ENCODE measurements at places on chromosomes 16 and 17. TPM values are rescaled to one million over a fixed set of nuclear protein-coding genes. Genes with fewer than 3 reads are reported as not detected.

GRCh38 chr17:6503641-6504195 lies 52.6 kb downstream of the PITPNM3 start:
- no peak for DNase-seq
- H3K27me3 ChIP-seq, result no peaks in the 10 kb centered on the region
- H3K27ac ChIP-seq, result no peak overlapping the region

- no peaks in the 10 kb centered on the region for H3K27me3 ChIP-seq
- no peaks in the 10 kb centered on the region for H3K4me1 ChIP-seq
- H3K27ac ChIP-seq, result no peak overlapping the region
- H3K36me3 ChIP-seq, result no peaks in the 10 kb centered on the region
- no peak for DNase-seq
Observed at GRCh38 chr16:10646581-10647263, 48.0 kb downstream of the TEKT5 start.

DNA sequence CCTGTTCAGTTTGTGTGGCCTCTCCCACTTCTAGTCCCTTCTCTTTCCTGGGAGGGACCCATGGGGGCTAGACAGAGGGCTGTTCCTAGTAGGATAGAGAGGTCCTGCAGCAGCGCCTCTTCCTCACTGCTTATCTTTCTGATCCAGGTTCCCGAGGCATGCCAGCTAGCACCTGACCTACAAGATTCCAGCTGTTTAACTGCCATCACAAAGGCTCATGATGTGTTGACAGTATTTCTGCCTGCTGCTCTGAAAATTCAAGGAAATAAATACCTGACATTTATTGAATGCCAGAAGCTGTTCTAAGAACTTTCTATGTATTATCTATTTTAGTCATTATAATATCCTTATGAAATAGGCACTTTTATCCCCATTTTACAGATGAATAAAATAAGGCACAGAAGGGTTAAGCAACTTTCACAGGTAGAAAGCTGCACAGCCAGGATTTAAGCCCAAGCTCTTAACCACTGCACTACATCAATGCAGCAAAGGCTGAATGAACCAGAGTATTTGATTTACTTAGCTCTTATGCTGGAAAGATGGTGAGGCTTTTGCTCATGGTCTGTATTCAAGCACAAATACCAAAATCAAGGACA lies 38.8 kb downstream of the HEATR6 start:
- peak; percentile 19 for DNase-seq
- no peaks in the 10 kb centered on the region for H3K36me3 ChIP-seq
- no peak overlapping the region for H3K27ac ChIP-seq
- no peak overlapping the region for H3K4me3 ChIP-seq

DNA sequence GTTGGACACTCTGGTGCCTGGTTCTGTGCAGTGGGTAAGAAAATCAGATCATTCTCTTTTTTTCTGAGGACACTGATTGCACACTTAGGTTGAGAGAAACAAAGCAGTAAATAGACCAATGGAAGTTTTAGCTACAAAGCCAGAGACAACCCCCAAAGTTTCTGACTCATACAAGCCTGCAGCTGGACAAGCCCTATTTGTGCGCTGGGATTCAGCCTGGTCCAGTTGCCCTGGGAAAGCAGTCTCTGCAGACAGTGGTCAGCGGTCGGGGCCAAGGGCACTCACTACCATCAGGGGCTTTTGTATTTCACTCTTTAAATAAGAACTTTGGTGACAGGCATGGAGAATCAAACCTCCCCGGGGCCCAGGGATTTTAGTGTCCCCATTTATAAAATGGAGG lies 6.0 kb upstream of the RHBDL3 start:
- DNase-seq, result no peak
- H3K27me3 ChIP-seq, result peaks cover 13% of the 10 kb centered on the region
- no peaks in the 10 kb centered on the region for H3K4me1 ChIP-seq
- H3K4me3 ChIP-seq, result no peak overlapping the region
- no peak overlapping the region for H3K27ac ChIP-seq

DNA sequence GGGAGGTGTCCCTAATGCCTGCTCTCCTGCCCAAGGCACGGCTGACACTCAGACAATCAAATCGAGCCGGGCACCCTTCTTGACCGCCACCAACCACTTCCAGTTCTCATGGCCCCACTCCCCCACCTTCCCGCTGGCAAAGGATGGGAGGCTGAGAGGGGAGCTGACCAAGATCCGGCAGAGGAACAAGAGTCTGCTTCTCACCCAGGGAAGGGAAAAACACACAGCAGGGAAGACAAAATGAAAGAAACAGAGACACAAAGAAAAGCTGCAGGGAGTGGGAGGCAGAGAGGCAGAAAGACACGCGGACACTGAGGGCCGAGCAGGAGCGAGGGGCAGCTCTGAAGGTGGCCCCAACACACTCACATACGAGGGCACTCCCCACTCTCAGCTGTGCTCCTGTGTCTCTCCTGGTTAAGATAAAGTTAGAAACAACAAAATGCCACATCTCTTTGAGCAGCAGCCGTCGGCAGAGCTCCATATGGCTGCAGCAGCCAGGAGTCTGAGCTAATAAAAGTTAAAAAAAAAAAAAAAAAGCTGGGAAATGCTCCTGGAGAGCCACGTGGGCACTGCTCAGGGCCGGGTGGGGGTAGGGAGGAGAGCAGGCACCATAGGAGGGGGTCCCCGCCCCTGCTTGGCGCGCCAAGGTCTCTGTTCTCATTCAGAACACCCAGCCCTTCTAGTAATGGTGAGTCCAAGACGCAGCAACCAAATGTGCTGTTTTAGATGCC lies 7.4 kb downstream of the LRRC75A start:
- no peak for DNase-seq
- no peaks in the 10 kb centered on the region for H3K36me3 ChIP-seq
- H3K27me3 ChIP-seq, result no peaks in the 10 kb centered on the region
- H3K4me1 ChIP-seq, result peaks cover 37% of the 10 kb centered on the region
- no peak overlapping the region for H3K4me3 ChIP-seq
- no peak overlapping the region for H3K27ac ChIP-seq

DNA sequence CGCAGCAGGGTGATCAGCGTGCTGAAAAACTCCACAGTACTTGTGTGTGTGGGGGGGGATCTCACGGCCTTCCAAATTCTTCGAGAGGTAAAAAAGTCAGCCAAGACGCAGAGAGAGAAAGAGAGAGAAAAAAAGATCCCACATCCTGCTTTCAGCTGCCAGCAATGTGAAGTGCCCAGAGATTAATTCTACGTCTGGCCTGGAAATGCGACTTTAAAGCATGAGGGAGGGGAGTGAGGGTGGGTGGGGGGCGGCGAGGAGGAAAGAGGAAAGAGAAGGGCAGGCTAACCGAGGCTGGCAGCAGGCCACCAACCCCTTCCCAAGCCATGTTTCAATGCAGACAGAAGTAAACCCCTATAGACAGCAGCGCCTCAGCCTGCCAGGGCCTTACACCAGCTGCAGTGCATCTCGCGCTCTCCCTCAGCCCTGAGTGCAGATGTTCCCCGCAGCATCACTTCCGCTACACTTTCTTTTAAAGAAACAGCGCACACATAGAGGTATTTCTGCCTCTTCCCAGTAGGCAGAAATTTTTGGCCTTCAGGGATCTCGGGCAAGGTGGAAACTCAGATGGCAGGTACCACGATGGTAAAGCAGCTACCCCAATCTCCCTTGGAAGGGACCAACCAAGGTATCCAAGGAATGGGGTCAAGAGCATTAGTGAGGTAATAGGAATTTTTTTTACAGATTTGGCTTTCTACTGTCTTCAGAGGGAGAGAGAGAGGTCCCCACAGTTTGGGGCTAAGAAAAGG lies 87.8 kb downstream of the SMG6 start:
- peaks cover 11% of the 10 kb centered on the region for H3K4me1 ChIP-seq
- no peaks in the 10 kb centered on the region for H3K36me3 ChIP-seq
- DNase-seq, result peak; percentile 65
- peak overlapping the region; percentile 32 for H3K4me3 ChIP-seq
- H3K27ac ChIP-seq, result peak overlapping the region; percentile 33

- peaks cover 21% of the 10 kb centered on the region for H3K4me1 ChIP-seq
- DNase-seq, result peak; percentile 75
- no peak overlapping the region for H3K27ac ChIP-seq
- peaks cover 19% of the 10 kb centered on the region for H3K27me3 ChIP-seq
- no peaks in the 10 kb centered on the region for H3K36me3 ChIP-seq
Observed at GRCh38 chr17:21388066-21388465, 11.9 kb downstream of the KCNJ12 start.

- H3K4me1 ChIP-seq, result peaks cover 4% of the 10 kb centered on the region
- H3K27ac ChIP-seq, result no peak overlapping the region
- no peaks in the 10 kb centered on the region for H3K36me3 ChIP-seq
- DNase-seq, result no peak
Observed at GRCh38 chr16:66369055-66369592, 2.6 kb downstream of the CDH5 start.

DNA sequence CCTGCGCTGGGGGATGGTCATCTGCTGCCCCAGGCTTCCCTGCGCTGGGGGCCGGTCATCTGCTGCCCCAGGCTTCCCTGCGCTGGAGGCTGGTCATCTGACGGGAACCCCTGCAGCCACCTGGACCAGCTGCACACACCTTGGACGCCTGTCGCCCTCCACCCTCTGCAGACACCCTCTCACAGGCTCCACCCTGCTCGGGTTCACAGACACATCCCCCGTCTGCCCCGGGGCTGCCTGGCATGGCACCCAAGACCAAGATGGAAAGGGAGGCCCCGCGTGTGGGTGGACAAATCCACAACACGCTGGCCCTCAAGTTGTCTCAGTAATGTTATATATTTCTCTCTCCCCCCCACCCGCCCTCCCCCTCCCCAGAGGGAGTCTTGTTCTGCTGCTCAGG lies 89.6 kb downstream of the ANKRD11 start:
- H3K4me1 ChIP-seq, result peaks cover 10% of the 10 kb centered on the region
- H3K36me3 ChIP-seq, result peaks cover 13% of the 10 kb centered on the region
- no peak overlapping the region for H3K27ac ChIP-seq
- DNase-seq, result no peak
- H3K4me3 ChIP-seq, result no peak overlapping the region
- no peaks in the 10 kb centered on the region for H3K27me3 ChIP-seq

The KRT33B gene
- not detected for total RNA-seq

The KIF18B gene
- 36.3 TPM for total RNA-seq

All from SJCRH30 (cell line).